Progenitor cell of endocrine pancreas (in vitro differentiated cells): ENCODE measurements at places on chromosomes 16 and 17.

DNA sequence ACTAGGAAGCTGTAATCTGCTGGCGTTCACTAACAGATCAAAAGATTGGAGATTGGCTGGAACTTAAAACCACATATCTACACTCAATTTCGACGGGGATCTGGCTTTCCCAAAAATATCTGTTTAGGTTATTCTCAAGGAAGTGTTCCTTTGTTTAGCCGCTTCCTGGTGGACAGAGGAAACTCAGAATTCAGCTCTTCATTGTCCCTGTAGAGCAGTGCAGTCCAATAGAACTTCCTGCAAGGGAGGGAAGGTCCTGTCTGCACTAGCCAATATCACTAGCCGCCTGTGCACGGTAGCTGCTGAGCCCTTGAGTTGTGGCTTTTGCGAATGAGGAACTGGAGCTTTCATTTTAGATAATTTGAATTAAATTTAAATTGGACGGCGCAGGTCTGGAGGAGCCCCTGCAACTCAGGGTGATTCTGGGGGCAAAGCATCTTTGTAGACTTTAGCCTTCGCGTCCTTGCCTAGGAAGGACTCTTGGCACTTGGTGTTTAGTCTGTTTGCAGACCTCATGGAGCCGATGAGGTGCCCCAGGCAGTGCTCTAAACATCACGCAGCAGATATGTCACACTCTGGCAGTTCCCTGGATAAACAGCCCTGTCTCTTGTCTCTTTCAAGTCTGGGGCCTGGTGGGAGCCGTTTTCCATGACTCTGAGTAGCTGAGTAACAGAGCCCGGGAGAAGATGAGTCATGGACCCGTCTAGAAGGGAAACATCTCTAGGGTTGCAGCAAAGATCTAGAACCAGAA is 122.2 kb downstream of the CCDC182 start:
- DNase-seq: no peak

- DNase-seq: no peak
Measured at GRCh38 chr17:43816336-43817320, 16.3 kb downstream of the MPP3 start.

DNA sequence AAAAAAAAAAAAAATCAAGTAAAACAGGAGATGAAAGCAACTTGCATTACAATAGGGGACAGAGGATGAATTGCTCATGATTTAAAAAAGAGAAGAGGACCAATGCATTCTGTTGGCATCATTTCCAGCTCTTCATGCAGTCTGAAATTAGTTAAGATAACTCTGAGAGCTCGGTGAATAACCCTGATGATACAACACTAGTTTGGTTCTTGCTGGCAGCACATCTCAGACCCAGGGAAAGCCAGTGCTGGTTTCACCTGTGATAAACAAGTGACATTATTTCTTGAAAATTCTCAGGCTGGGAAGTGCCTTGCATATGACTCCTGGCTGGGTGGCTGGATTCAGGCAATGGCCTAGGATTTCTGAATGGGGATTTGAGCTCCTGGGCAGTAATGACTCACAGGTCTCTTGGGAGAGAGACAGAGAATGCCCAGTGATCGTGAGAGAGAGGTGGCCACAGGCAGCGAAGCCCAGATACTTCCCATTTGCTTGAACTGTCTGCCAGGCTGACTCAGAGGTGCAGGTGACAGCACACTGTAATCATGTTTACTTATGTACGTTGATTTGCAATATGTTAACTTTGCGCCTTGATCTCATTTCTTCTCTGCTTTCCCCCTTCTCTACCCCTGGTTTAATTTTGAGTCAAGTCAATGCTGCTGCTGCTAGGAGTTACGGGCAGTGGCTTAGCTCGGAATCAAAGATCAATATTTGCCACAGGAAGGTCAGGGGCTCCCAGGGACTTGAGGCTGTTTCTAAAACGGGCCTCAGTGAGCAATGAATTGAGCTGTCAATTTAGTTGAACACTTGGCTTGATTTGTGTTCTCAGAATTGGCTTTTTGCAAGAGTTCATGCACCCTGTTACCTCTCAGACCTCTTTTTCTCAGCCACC is 27.1 kb downstream of the ARSG start:
- DNase-seq: no peak

- DNase-seq: no peak
Measured at GRCh38 chr17:43573579-43574321, 27.6 kb upstream of the ETV4 start.

DNA sequence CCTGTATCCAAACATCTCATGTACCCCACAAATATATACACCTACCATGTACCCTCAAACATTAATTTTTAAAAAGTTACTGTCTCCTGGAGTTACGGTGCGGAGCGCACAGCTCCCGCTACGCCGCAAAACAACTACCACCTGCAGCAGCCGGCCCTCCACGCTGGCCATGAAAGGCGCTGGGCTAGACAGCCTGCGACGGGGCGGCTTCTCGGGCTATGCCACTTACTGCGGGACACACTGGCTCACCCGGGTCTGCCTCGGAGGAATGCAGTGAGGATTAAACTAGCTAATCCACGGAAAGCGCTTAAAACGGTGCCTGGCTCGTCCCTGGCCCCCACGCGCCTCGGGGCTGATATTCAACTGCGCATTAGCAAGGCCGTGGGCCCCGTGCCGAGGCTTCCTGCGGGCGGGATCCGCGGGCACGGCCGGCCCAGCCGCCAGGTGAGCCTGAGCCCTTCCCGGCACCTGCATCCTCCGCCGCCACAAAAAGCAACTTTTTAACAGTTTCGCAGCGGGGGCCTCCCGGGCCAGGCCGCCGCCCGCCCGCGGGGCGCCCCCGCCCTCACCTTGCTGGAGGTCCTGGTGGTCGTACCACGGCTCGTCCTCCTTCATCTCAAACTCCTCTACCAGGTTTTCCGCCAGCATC is 633 bp downstream of the CDR2 start:
- peak; percentile 25 for DNase-seq

DNA sequence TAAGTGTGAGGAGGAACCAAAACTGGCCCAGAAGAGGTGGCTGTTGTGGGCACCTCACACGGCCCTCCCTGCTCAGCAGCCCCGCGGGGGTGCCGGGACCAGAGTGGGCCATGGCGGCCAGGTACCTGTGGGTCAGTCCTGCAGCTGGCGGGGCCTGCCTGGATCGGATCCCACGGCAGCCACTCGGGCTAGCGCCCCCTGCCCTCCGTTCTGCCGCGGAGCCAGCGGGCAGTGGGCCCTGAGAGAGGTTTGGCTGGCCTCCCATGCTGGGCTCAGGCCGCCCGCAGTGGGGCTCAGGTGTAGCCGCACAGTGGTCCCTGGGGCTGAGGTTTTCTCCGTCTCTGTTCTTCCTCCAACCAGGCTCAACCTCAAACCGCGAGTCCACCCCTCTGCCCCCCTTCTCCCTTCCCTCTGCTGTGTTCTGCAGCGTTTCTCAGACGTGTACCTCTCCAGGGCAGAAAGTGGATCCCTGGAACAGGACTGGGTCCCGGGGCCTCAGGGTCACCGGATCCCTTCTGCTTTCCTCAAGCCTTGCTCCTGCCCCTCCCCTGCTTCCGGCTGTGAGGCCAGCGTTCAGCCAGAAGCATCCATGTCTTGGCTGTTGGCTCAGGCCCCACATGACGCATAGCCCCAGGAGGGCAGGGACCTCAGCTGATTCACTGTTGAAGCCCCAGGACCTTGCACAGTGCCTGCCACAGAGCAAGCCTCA is 28.6 kb upstream of the ITGA3 start:
- DNase-seq: no peak

DNA sequence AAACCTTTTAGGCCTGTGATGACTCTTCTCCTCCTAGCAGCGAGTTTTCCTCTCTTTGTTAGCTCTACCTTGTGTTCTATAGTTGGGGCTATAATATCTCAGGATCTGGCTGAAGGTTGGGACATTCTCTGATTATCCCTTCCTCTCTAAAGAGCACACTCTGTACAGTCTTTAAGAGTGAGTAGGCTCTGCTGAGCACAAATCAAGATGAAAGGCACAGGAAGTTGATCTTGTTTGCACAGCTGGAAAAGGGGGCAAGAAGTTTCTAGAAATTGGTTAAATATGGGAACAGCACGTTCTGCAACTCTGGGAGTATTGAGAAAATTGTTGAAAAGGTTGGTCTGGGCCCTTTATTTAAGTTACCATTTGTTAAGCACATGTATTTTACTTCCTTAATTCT is 240.9 kb downstream of the CDH11 start:
- DNase-seq: no peak

- no peak for DNase-seq
Measured at GRCh38 chr16:17970816-17971331, 365.7 kb downstream of the NPIPA8 start.

- no peak for DNase-seq
Measured at GRCh38 chr16:86395477-86395876, 114.8 kb upstream of the FOXF1 start.

- no peak for DNase-seq
Measured at GRCh38 chr17:42563543-42563942, 1.6 kb downstream of the COASY start.

DNA sequence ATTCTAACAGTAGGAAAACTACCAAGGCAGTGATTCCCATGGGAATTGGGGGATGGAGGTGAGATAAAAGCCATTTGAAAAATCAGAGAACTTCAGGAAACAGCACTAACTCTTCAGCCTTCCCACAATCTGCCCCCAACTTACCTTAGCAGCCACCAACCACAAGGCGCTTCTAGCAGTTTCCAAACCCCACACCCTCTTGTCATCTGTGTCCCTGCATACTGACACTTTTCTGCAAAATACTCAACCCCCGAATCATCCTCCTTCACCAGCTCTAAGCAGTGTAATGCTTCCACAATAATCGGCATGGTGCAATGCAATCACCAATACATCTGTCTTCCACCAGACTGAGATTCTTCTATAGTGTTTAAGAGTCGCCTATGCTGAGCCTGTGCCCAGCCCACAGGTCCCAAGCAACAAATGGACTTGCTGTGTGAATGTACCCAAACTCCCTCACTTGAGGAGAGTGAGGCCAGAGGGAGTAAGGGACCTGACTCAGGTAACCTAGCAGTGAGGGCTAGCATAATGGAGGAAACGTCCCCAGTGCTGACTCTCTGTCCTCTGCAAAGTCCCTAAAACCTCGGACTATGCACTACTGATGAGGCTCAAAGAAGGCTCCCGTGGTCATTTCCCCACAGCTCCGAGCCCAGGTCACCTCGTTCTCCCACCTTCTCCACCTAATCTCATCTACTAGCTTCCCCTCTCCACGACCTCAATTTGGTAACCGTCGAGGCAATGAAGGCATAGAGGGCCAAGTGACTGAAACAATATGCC is 943 bp downstream of the DYNC1LI2 start:
- DNase-seq: no peak

DNA sequence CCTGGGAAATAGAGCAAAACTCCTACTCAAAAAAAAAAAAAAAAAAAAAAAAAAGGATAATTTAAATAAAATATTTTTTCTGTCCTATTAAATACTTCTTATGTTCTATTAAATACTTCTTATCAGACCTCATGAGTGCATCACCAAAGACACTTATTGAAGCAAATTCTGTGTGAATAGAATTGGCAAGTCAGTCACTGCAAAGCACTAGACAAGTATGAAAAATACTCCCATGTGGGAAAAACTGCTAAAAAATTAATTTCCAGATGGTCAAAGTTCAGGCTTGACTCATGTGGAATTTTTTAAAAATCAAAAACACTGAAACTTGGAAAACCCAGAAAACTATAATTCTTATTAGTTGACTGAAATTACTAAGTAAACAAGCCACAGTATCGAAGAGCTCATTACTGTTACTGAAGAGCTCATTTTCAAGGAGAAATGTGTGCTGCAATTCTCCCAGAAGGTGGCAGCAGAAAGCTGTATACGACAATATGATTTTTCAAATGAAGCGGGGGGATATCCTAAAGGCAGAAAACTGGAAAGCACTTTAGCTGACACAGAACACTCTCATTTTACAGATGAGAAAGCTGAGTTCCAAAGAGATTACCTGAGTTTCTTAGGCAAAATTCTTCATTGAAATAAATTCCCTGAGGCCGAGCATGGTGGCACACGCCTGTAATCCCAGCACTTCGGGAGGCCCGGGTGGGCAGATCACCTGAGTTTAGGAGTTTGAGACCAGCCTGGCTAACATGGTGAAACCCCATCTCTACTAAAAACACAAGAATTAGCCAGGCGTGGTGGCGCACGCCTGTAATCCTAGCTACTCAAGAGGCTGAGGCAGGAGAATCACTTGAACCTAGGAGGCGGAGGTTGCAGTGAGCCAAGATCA is 15.9 kb upstream of the FBXO47 start:
- no peak for DNase-seq

DNA sequence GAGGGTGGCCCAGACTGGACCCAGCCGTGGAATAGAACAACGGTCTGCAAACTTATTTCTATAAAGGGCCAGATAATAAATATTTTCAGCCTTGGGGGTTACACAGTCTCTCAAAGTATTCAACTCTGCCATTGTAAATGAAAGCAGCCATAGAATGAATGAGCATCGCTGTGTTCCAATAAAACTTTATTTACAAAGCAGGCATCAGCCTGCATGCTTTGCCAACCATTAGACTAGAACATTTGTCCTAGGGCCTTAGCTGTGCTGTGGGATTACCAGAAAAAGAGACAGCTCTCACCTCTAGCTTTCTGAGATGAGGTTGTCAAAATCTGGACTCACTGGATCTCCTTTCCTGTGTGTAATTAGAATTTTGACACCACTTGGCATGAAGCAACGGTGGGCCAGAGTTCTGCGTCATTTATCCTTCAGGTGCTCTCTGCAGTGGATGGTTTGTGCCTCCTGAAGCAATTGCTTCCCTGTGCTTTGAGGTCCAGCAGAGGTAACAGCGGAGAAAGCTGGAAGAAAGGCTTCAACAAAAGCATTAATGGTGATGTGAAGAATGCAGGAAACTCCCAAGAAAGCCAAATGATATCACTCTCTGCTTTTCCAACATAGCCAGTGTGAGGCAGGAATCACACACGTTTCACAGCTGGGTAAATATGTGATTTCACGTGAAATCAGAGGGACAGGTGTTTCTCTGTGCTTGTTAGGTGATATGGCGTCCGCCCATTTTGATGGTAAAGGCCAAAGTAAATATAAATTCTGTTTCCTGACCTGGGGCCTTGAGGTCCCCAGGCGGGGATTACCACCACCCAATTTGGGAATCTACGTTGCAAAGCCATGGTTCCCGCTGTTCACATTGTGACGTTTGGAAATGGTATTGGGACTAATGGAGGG is 148.4 kb downstream of the PITPNC1 start:
- no peak for DNase-seq

DNA sequence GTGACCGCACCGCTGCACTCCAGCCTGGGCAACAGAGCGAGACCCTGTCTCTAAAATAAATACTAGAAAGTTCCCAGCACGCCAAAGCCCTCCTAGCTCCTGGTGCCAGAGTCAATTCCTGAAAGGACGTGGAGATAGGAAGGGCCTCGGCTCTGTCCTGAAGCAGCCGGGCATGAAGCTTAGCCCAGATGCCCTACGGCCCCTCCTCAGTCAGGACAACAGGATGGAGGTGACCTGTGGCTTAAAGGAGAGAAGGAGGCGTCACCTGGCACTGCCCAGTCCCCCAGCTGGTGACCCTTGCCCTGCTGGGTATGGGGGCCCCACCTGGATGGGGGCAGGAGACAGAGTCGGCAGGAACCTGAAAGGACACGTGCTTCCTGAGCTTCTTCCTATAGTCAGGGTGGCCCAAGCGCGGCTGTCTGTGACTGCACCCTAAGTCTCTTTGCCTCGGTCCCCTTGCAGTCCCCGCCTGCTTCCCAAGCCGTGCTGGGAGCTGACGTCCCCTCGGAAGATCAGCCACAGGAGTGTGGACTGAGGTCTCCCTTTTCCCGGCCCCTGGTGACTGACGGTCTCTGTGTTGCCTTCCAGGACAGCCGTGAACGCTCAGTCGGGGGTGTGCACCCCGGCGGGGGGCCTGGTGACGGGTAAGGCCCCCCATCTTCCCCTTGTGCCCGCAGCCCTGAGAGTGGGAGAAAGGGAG is 14.9 kb upstream of the RNF213 start:
- DNase-seq: no peak

- DNase-seq: no peak
Measured at GRCh38 chr16:56558024-56558747, 6.7 kb upstream of the MT4 start.

- DNase-seq: no peak
Measured at GRCh38 chr16:85157813-85158742, 45.8 kb upstream of the CIBAR2 start.
